ENCODE measurements at places on chromosomes 13 and 19. TPM values are rescaled to one million over a fixed set of nuclear protein-coding genes. Genes with fewer than 3 reads are reported as not detected.

The FAM216B gene
- not detected for total RNA-seq

The ZNF540 gene
- total RNA-seq = not detected

The OR4F17 gene
- not detected for total RNA-seq

The PALM gene
- 14.8 TPM for total RNA-seq

The TMED1 gene
- 30.8 TPM for total RNA-seq

The FBXW9 gene
- 13.3 TPM for total RNA-seq

The ZNF154 gene
- total RNA-seq = not detected

The BCL2L12 gene
- total RNA-seq = 66.4 TPM

The CLIP3 gene
- 0.84 TPM for total RNA-seq

The KLK14 gene
- total RNA-seq = 0.55 TPM

The SELENOW gene
- total RNA-seq = 170 TPM

The ATP4B gene
- total RNA-seq = not detected

The ANKRD24 gene
- 0.23 TPM for total RNA-seq

The ZNF98 gene
- total RNA-seq = not detected

The NCAN gene
- total RNA-seq = 0.05 TPM

The PRR12 gene
- total RNA-seq = 34.3 TPM

The UHRF1 gene
- total RNA-seq = 38.9 TPM
